ENCODE measurements at places on chromosomes 11 and 22.

DNA sequence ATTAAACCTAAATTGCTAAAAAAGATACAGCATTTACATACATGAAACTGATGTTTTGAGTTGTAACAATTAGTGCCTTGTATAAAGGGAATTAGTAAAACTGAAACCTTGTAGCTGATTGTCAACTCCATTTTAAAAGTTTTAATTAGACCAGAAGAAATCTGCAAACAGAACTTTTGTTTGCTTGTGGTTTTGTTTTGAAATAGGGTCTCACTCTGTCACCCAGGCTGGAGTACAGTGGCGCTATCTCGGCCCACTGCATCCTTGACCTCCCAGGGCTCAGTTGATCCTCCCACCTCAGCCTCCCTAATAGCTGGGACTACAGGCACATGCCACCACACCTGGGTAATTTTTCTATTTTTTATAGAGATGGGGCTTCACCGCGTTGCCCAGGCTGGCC lies 86.5 kb upstream of the SLC6A5 start:
- DNase-seq = no peak

DNA sequence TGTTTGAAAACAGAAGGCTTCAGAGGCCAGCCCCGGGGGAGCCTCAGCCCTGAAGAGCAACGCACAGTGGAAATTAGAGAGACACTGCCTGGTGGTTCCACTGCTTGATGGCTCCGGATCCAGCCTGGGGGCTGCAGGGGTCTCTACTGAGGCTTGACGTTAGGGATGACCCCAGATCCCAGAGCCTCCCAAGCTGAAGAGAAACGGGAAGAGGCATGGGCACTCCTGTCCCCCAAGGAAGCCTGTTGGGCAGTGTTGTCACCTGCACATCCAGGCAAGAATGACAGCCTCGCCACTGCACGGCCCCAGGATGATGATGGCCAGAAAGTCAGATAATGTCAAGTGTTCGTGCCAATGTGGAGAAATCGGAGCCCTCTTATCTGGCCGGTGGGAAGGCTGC lies 56.8 kb upstream of the FGF3 start:
- no peak for DNase-seq

DNA sequence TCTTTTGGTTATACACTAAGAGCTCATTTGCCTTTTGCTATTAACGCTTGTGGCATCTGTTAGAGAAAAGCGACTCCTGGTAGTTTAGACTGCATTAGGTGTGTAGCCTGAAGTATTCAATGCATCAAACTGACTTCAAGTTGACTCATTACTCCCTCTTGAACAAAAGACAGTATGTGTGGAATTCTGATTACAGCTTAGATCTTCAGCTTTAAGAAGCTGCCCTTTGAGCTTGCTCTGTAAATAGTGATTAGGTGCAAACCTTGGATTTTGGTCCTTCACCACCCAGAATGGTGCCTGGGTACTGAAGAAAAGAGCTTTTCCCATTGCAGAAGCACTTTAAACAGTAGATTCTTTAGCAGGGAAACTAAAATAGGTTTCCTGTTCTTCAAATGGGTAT lies 62.1 kb downstream of the FAT3 start:
- DNase-seq = no peak

GRCh38 chr11:8740129-8740528 lies 57.5 kb downstream of the RPL27A start:
- no peak for DNase-seq

DNA sequence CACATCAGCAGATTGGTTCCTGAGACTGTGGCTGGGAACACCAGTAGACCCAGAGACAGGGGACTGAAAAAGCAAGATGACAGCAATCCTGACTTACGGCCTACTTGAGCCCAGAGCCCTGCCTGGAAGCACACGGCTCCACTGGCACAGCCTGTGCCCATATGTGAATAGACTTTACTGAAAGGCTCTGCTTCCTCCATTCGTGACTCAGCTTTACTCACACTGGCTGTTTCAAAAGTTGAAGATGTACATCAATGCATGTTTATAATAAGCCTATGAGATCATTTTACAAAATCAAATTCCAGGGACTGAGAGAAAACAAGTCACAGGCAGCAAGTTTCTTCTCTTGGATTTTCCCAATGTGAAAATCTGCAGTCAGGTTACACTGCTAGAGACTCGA lies 134.6 kb upstream of the TEAD1 start:
- DNase-seq = peak; percentile 49

DNA sequence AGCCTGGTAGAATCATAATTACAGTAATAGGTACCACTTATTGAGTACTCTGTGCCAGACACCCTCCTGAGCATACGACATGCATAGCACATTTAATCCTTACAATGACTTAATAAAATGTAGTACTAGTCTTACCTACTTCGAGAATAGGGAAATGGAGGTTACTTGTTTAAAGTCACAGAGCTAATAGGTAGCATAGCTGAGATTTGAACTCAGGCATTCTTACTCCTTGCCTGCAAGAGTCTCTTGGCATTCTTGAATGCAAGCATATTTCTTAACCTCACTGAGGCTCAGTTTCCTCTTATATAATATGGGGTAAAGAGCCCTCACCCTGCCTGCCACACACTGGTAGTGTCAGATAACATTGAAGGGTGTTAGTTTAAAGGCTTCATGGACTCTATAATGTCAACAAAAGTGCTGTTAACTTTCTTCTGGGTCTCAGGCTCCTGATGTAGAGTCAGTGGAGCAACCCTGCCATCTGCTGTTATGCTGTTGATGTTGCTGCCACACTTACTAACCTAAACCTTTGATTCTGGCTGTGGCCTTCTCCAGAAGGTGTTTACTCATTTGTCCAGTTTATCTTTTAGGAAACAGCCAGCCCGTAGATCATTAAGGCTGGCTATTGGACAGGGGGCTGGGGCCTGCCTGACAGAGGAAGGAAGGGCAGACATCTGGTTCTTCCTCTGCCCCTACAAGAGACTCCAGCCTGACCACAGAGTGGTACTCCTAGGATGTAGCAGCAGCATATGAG lies 18.9 kb downstream of the LIMK2 start:
- no peak for DNase-seq

- no peak for DNase-seq
Observed at GRCh38 chr11:57294225-57295131, 30.3 kb downstream of the TNKS1BP1 start.

DNA sequence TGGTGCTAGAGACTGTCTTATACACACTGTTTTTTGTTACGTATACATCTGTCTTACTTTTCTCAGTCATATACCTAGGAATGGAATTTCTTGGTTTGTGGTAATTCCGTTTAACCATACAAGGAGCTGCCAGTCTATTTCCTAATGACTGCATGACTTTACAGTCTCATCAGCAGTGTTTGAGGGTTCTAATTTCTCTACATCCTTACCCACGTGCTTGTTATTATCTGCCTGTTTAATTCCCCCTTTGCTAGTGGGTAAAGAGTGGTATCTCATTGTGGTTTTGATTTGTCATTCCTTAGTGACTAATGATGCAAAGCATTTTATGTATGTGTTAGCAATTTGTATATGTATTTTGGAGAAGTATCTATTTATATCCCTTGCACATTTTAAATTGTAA lies 1008.0 kb downstream of the FAM181B start:
- DNase-seq = no peak

GRCh38 chr11:36750349-36750748 lies 152.3 kb upstream of the RAG2 start:
- no peak for DNase-seq

DNA sequence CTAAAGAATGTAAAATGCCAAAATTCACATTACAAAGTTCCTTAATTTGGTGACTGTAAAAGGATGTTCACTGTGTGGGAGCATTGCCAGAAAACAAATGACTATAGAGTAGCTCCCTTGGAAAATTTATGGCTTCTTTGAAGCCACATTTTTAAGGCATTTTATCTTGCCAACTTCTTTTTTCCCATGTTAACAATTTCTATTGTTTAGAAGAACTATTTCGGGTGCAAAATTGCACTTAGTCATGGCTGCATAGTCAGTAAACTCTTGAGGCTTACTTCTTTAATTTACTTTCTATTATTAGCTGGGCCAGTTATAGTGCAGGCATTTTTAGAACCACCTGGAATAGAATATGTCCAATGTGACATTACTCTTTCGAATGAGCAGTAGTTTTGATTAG lies 515.3 kb downstream of the JRKL start:
- DNase-seq = no peak

- DNase-seq = no peak
Observed at GRCh38 chr11:8017894-8018483, 30.9 kb downstream of the EIF3F start.

DNA sequence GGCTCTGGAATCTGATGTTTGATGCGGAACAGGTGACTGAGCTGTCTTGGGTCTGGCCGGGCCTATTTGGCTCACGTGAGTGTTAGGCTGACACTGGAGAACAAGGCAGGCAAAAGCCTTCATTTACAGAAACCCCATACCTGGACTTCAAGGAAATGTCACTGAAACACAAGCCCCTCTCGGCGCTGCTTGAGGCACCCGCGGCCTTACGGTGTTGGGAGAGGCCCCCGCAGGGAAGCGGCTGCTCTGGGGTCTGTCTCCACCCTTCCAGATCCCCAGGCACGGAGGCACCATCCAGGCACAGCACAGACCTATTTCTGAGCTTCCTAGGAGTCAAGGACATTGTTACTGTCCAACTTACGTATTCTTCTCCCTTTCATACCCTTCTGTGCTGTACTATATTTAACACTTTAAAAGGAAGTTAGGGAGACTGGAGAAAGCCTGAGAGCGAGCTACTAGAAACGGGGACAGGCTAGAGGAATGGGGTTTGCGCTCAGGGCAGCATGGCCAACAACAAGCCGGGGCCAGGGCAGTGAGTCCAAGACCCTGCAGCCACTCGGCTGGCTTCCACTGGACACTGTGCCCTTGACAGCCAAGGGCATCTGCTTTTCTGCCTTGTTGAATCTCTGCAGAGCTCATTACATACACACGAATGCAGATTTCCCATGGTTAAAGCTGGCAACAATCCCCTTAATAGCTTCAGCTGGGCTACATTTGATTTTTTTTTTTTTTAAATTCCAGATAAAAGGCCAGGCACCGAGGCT lies 23.8 kb downstream of the DRD4 start:
- DNase-seq = no peak

DNA sequence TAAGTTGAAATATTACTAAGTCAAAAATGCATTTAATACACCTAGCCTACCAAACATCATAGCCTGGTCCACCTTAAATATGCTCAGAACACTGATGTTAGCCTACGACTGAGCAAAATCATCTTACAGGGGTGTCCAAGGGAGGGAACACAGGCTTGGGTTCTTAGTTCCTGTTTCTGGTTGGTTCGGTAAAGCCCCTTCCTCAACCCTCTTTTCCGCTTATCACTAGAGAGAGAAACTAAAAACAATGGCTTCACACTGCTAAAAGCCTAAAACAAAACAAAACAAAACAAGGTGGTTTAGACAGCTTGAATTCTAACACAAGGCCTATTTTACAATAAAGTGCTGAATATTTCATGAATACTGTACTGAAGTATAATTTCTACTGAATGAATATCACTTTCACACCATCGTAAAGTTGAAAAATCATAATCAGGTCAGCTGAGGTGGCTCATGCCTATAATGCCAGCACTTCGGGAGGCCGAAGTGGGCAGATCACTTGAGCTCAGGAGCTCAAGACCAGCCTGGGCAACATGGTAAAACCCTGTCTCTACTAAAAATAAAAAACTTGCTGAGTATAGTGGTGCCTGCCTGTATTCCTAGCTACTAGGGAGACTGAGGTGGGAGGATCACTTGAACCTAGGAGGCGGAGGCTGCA lies 118.0 kb downstream of the SIK3 start:
- DNase-seq = no peak

DNA sequence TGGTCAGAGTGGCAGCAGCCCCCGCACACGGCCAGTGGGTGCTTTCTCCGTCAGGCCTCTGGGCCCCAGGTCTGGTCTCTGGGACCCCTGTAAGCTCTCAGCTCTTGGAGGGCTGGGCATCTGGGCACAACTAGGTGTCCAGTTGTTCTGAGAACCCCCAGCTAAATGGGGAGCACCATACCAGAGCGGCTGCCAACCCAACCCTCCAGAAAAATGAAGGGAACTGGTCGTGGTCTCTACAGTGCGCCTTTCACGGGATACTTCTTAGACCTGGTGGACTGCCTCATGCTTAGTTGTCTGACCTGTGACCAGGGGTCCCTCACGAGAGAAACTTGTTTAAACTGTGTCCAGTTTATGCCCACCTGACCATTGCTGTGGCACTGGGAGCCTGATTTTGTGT lies 104.9 kb downstream of the BCR start:
- no peak for DNase-seq

GRCh38 chr11:129723761-129724162 lies 91.9 kb upstream of the TMEM45B start:
- DNase-seq = no peak

DNA sequence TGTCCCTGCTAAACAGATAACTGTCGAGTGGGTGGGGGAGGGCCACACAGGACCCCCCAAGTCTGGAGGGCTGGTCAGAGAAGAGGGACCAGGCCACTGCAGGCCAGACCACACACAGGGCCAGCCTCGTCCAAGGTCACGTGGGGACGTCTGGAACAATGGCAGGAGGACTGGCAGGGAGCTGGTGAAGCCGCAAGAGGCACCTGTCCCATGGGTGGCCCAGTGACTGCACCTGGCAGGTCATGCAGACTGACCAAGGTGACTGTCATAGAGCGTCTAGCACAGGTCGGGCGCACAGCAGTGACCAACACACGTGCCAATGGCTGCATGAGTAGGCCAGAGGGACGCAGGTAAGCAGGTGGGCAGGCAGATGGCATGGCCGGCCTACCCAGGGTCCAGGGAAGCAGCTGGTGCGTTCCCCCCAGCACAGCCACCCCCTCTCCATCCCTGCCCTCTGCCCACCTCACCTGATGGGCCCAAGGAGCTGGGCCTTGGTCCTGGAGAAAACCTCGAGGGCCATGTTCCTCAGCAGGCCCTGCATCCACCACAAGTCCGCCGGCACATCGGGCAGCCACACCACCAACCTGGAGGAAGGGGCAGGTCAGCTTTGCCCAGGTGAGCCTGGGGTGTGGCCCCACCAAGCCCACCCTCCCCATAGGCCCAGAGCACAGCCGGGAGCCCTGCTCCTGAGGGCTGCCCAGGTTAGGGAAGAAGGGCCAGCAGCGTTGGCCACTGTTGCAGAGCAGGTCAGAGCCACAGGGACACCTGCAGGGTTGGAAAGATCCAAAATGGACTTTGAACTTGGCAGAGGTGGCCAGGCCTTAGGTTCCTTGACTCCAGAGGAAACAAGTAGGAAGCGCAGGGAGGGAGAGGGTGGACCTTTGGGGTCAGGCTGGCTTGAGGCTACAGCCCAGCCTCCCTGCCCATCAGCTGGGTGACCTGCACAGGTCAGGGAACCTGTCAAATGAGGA lies 10.4 kb downstream of the PNPLA5 start:
- DNase-seq = no peak

- DNase-seq = no peak
Observed at GRCh38 chr22:48118654-48119053, 1356.2 kb downstream of the TBC1D22A start.

Measured in HTR-8/SVneo (cell line).